ENCODE measurements at places on chromosomes 16 and 17. TPM values are rescaled to one million over a fixed set of nuclear protein-coding genes. Genes with fewer than 3 reads are reported as not detected.

DNA sequence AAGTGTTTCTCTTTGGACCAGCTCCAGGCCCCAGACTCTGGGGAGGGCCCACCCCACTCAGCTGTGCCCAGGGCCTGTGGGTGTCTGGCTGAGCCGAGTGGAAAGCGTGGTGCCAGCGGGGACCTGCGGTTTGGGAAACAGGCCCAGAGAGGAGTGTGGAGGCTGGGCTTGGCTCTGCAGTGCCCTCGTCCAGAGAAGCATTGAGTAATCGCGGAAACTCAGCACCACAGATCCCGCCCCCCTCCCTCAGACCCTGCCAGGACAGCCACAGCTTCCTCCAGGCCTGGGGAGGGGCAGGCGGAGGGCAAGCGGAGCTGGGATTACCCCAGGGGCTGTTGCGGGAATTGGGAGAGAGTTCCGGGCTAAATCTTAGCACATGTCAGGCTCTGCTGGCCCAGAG lies 14.6 kb upstream of the PITPNA start:
- peak overlapping the region; percentile 91 for H3K27ac ChIP-seq
- peak; percentile 99 for DNase-seq
- peak overlapping the region; percentile 40 for H3K4me3 ChIP-seq
- H3K4me1 ChIP-seq, result peaks cover 14% of the 10 kb centered on the region
- H3K27me3 ChIP-seq, result no peaks in the 10 kb centered on the region

PPP1R27 gene
- not detected for total RNA-seq

ZPBP2 gene
- total RNA-seq, result not detected

GRCh38 chr16:62475573-62475972 lies 439.3 kb upstream of the CDH8 start:
- H3K36me3 ChIP-seq, result no peaks in the 10 kb centered on the region
- H3K4me3 ChIP-seq, result no peak overlapping the region
- H3K27me3 ChIP-seq, result no peaks in the 10 kb centered on the region
- no peaks in the 10 kb centered on the region for H3K4me1 ChIP-seq
- DNase-seq, result no peak

DNA sequence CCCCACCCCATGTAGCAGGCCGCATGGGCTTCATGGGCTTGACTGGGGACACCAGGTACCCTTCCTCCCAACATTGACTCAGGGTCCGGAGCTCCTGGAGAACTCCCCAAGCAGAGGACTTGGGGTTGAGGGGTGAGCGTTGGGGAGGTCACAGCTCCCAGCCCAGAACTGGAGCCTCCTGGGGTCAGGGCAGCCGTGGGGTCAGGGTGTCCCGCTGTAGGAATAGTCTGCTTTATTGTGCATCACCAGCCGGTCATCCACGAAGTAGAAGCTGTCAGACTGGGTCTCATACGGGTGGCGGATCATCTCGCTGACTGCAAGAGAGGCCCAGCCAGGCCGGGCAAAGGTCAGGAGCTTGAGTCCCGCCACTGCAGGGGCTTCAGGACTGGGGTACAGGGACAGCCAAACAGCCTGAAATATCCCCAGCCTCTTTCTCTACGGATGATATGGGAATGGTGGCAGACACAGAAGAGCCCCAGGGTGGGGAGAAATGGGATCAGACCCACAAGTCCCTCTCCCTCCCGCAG lies 5.3 kb downstream of the UNC119 start:
- peaks cover 5% of the 10 kb centered on the region for H3K4me1 ChIP-seq
- no peak overlapping the region for H3K27ac ChIP-seq
- no peak overlapping the region for H3K4me3 ChIP-seq
- H3K27me3 ChIP-seq, result no peaks in the 10 kb centered on the region

DNA sequence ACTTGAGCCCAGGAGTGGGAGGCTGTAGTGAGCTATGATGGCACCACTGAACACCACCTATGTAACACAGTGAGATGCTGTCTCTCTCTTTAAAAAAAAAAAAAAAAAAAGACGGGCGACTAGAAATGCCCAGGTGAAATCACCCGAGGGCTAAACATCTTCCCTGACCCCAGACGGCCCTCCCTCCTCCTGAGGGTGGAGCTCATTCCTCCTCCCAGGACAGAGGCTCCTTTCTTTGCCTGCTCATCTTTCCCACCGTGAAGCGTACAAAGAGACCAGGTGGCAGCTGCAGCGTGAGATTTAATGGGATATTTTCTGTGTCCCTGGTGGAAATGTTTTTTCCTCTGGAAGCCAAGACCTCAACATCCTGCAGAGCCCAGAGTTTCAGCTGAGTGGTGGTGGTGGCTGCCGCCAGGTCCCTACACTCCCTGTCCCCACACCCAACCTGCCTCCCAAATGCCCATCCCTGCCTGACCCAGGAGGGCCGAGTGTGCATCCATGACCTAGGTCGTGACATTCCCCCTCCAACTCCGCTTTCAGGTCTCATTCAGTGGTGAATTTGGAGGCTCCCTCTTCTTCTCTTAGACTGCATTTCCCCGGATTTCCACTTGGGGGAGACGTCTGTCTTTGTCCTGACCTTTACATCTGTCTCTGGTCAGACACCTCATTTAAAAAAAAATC lies 14.4 kb upstream of the GPRC5B start:
- no peak for DNase-seq
- no peak overlapping the region for H3K4me3 ChIP-seq
- H3K27ac ChIP-seq, result no peak overlapping the region
- H3K36me3 ChIP-seq, result no peaks in the 10 kb centered on the region
- H3K27me3 ChIP-seq, result no peaks in the 10 kb centered on the region

DNA sequence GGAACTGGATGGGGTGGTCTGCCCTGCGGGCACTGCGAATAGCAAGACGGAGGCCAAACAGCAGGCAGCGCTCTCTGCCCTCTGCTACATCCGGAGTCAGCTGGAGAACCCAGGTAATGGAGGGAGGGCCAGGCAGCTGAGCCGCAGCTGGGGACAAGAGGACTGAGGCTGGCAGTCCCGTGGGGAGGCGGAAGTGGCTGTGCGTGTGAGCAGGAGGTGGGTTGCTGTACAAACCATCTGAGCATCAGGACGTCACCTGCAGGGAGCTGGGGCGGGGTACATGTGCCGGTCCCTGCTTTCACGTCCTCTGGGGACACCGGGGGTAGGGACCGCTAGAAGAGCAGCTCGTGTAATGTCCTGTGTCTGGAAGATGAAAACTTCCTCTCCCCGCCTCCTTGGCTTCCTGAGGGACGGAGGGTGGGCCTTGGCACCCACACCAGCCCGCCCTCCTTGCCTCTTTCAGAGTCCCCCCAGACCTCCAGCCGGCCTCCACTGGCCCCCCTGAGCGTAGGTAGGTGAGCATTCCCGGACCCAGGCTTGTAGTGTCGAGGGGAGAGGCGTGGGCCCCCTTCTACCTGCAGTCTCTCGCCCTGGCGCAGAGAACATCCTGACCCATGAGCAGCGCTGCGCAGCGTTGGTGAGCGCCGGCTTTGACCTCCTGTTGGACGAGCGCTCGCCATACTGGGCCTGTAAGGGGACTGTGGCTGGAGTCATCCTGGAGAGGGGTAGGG lies 3.7 kb downstream of the ADAD2 start:
- no peak overlapping the region for H3K27ac ChIP-seq
- DNase-seq, result no peak
- peaks cover 5% of the 10 kb centered on the region for H3K4me1 ChIP-seq
- peaks cover 5% of the 10 kb centered on the region for H3K27me3 ChIP-seq
- H3K4me3 ChIP-seq, result no peak overlapping the region
- H3K36me3 ChIP-seq, result no peaks in the 10 kb centered on the region

DNA sequence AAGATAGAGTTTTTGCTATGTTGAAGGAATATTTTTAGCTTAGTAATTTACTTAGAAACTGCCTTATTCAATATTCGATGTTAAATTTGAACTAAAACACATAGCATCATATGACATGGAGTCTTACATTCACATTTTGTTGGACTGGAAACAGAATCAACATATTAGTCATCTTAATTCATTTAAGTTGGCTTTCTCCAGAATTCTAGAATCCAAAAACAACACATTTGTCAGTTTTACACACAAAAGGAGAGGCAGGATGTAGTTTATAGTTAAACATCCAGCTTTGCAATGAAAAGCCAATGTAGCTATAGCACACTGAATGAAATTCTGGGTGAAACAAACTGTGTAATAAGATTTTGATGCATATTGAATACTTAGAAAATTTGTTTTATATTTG lies 43.3 kb downstream of the WWOX start:
- no peak for DNase-seq
- H3K27ac ChIP-seq, result no peak overlapping the region
- H3K27me3 ChIP-seq, result peaks cover 13% of the 10 kb centered on the region
- peaks cover 11% of the 10 kb centered on the region for H3K4me1 ChIP-seq
- no peaks in the 10 kb centered on the region for H3K36me3 ChIP-seq

DNA sequence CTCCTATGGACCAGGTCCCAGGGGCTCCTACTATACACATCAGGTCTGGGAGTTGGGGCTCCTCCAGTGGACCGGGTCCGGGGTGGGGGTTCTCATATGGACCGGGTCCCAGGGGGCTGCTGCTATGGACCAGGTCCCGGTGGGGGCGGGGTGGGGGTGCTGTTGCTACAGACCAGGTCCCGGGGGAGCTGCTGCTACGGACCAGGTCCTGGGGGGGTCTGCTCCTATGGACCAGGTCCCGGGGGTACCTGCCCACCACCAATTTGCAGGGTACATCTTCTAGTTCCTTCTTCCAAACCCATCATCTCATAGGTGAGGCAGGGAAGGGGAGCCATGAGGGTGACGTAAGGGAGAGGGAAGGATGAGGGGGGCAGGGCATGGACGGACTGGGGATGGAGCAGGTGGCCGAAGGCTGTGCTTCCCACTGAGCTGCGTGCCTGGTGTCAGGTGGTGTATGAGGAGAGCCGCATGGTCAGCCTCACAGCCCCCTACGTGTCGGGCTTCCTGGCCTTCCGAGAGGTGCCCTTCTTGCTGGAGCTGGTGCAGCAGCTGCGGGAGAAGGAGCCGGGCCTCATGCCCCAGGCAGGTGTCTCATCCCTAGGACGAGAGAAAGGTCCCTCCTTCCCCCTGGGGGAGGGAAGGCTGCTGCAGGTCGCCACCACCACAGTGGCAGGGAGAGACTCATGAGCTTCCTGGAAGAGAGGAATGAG lies 6.6 kb downstream of the ENDOV start:
- H3K27me3 ChIP-seq, result no peaks in the 10 kb centered on the region
- peaks cover 24% of the 10 kb centered on the region for H3K36me3 ChIP-seq

P4HB gene
- total RNA-seq, result 1,240 TPM

MT3 gene
- not detected for total RNA-seq

DNA sequence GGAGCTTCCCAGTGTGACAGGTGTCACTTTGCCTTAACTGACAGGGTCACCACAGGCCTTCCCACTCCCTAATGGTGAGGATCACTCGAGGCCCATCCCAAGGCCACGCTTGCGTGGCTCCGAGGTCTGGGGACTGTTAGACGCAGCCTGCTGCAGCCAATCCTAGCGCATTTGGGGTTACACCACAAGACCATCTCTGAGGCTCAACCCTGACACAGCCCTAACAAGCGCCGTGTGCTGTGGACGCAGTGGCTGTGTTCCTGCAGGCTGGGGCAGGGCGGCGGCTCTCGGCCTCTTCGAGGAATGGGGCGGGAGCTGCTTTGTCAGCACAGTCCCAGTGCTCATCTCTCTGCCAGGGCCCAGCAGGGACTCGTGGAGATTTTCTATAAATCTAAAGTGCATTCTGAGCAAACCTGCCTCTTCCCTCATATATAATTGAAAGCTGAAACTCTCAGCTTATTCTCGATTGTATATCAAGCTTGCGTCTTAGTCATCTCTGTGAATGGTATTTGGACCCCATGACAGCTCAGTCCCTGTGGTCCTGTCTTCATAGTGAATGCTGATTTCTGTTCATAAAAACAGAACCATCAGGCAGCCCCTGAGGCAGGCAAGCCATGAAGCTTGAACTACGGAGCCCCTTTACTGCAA lies 65.8 kb upstream of the CHMP6 start:
- H3K4me3 ChIP-seq, result no peak overlapping the region
- H3K27me3 ChIP-seq, result no peaks in the 10 kb centered on the region
- no peak overlapping the region for H3K27ac ChIP-seq
- peak; percentile 68 for DNase-seq
- H3K36me3 ChIP-seq, result peaks cover 16% of the 10 kb centered on the region

NLRC3 gene
- total RNA-seq, result under 0.01 TPM

MRPL58 gene
- 21.2 TPM for total RNA-seq

GRCh38 chr16:89277641-89278341 lies 60.3 kb downstream of the ZNF778 start:
- no peaks in the 10 kb centered on the region for H3K4me1 ChIP-seq
- H3K4me3 ChIP-seq, result no peak overlapping the region
- no peak overlapping the region for H3K27ac ChIP-seq

- DNase-seq, result no peak
- H3K4me3 ChIP-seq, result no peak overlapping the region
- H3K4me1 ChIP-seq, result peaks cover under 1% of the 10 kb centered on the region
- no peak overlapping the region for H3K27ac ChIP-seq
Observed at GRCh38 chr17:63681530-63681929, 18.4 kb downstream of the LIMD2 start.

DOC2A gene
- not detected for total RNA-seq

- no peaks in the 10 kb centered on the region for H3K27me3 ChIP-seq
- no peaks in the 10 kb centered on the region for H3K36me3 ChIP-seq
- H3K4me3 ChIP-seq, result no peak overlapping the region
- peaks cover 30% of the 10 kb centered on the region for H3K4me1 ChIP-seq
Observed at GRCh38 chr17:78929908-78930775, 5.0 kb upstream of the TIMP2 start.

DNA sequence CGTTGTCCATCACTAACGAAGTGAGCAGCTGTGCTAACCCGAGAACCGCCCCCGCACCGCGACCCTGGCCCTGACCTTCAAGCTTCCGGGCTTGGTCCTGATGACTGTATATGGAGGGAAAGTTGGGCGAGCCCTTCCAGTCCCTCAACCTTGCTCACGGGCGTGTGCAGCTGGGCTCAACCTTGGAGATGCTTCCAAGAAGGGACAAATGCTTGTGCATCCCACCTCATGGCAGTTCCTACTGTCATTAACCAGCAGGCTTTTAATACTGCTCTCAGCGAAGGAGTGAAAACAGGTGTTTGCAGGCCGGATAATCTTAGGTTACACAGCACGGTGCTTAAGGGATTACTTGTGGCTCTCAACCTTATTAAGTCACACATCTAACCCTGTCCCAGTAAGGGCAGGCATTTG lies 33.5 kb downstream of the SRL start:
- DNase-seq, result no peak
- no peaks in the 10 kb centered on the region for H3K27me3 ChIP-seq
- H3K4me3 ChIP-seq, result no peak overlapping the region
- H3K36me3 ChIP-seq, result no peaks in the 10 kb centered on the region
- H3K27ac ChIP-seq, result no peak overlapping the region
- H3K4me1 ChIP-seq, result peaks cover 10% of the 10 kb centered on the region

DNA sequence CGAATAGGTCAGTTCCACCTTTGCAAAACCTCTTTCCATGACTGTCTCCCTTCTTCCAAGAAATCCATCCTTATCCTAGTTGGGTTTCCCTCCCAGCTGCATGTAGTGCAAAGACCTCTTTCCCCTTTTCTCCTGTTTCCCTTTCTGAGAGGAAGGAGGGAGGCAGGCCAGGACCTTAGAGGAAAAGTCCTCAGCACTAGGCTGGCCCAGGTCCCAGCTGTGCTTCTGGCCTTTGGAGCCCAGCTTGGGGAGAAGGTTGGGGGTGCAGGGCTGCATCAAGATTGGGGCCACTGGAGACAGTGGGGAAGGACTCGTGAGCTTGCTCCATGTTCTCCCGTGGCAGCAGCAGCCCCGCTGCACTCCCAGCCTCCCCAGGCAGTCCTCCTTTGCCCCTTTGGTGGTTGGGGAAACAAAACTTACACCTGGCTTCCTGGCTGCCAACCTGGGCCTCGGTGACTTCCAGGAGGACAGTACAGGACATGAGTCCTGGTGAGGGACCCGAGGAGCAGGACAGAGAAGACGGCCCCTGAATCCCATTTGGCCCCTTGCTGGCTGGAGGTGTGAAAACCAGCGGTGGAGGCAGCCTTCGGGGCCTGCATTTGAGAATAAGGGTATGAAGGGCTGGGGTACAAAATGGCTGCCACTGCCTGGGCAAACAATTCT lies 481 bp downstream of the HEXIM2 start:
- H3K27me3 ChIP-seq, result no peaks in the 10 kb centered on the region
- H3K4me1 ChIP-seq, result peaks cover 33% of the 10 kb centered on the region
- H3K36me3 ChIP-seq, result no peaks in the 10 kb centered on the region
- peak overlapping the region; percentile 37 for H3K27ac ChIP-seq
- H3K4me3 ChIP-seq, result peak overlapping the region; percentile 66
